Brain pericyte (primary cell): ENCODE measurements at places on chromosomes 4 and X.

GRCh38 chr4:82419451-82419850 lies 10.8 kb downstream of the HNRNPDL start:
- DNase-seq = no peak

DNA sequence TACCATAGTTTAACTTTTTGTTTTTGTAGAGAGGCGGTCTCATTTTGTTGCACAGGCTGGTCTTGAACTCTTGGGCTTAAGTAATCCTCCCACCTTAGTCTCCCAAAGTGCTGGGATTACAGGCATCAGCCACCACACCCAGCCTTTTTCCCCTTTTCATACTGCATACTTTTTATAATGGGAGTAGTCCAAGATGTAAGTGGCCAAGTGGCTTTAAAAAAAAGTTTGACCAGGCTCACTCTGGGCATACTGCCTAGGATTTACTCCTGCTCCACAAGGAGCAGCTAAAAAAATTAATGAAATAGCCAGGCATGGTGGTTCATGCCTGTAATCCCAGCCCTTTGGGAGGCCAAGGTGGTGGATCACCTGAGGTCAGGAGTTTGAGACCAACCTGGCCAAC lies 6.0 kb downstream of the GRSF1 start:
- DNase-seq = no peak

- DNase-seq = no peak
These were observed 1688.0 kb upstream of the AGA start for GRCh38 chr4:179130122-179130714.

DNA sequence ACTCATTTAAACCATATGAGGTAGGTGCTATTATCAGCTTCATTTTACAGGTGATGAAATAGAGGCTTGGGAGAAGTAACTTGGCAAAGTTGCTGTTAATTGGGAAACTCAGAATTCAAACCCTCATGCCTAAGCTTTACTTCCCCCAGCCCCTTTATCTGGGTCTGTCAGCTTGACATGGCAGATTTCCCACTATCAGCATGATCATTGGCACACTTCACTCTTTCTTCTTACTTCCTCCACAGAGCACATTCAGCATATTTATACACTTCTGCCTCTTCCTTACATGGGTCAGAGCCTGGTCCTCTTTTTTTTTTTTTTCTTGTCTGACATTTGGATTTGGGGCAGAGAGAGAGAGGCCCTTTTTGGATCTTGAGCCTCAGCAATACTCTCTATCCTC lies 56.5 kb upstream of the ARX start:
- DNase-seq = no peak

- no peak for DNase-seq
These were observed 38.9 kb downstream of the TRIML1 start for GRCh38 chr4:188177997-188178675.

DNA sequence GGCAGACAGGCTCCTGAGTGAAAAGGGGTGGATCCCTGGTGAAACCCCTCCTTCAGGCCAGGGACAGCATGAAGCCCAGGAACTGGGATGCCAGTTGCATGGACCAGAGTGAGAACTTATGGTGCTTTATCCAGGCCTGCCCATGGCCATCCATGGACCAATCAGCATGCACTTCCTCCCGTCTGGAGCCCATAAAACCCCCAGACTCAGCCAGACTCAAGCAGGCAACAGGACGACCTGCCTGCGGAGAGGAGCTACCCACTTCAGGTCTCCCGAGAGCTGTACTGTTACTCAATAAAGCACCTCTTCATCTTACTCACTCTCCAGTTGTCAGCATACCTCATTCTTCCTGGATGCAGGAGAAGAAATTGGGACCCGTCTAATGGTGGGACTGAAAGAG lies 42.9 kb downstream of the NALF2 start:
- no peak for DNase-seq

- DNase-seq = peak; percentile 6
These were observed 170.7 kb upstream of the ZCCHC13 start for GRCh38 chrX:74133156-74133796.

DNA sequence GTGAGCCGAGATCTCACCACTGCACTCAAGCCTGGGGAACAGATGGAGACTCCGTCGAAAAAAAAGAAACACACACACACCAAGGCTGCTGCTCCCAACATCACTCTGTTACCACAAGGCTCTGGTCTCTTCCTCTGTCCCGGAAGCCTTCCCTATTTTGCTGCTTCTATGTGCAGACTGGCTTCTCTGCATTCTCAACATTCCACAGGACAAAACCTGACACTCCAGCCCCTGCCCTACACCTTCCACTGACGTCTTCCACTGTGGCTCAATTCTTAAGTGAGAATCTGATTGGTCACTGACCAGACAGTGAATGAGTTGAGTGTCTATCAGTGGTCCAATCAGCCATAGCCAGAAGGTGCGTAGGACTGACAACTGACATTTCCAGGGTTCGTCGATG lies 5.9 kb downstream of the ODAPH start:
- no peak for DNase-seq

DNA sequence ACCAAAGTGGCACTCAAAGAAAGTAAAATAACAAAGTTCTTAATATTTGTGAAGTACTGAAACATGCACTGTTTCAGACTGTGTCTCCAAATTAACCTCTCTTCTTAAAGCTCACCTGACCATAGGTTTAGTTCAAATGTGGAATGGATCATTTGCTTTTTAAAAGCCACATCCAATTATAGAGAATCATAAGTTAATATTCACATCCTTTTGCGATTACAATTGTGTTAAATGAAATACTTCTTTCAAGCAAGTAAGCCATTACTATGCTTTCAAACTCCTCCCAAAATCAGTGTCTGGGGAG lies 95.3 kb upstream of the PTPN13 start:
- no peak for DNase-seq

DNA sequence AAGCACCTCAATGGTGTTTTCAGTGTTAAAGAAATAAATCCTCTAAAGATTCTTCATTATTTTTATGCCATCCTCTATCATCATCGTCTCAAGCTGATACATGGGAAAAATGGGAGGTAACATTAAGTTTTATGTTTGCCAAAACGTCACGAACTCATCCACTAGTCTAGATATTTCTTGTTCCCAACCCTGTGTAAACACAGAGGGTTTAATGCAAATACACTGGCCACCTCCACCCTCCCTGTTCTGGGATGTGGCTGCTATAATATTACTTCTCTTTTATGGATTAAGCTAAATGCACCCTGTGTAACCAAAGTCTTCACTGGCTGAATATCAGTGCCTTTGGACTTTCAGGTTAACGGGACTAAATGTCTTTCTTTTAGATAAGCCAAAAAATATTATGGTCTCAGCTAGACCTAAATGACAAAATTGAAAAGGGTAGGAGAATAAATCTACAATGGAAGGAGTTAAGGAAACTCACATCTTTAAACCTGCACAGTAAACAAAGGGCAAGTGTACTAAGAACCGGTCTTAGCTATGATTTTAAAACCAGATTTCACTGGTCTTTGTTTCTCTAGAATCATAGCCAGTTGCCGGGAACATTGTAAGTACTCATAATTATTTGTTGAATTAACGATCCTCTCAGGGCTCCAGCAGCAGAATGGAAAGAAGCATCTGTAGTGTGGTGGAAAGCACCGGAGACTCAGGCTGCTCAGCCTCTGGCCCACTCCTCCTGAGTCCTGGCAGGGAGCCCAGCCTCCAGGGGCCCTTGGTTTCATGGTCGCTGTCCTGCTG lies 103.5 kb upstream of the NOCT start:
- DNase-seq = no peak

GRCh38 chr4:98260047-98260578 lies 1.1 kb upstream of the RAP1GDS1 start:
- no peak for DNase-seq

GRCh38 chr4:2806390-2807355 lies 13.8 kb downstream of the SH3BP2 start:
- no peak for DNase-seq

DNA sequence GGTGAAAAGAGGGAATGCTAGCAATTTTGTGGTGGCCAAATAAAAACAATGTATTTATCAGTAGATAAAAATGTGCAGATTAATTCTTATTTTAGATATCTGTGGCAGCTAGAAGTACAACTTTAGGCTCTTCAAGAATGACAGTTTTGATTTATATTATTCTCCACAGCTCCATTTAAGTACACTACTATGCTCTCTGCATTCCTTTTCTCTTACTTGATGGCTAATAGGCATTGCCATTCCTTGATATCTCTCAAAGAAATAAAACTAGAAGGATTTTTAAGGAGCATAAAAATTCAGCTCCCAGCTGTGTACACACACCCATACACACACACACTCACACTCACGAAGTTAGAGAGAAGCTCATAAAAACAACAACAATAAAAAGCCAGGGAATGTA lies 59.4 kb upstream of the H2AZ1 start:
- no peak for DNase-seq

DNA sequence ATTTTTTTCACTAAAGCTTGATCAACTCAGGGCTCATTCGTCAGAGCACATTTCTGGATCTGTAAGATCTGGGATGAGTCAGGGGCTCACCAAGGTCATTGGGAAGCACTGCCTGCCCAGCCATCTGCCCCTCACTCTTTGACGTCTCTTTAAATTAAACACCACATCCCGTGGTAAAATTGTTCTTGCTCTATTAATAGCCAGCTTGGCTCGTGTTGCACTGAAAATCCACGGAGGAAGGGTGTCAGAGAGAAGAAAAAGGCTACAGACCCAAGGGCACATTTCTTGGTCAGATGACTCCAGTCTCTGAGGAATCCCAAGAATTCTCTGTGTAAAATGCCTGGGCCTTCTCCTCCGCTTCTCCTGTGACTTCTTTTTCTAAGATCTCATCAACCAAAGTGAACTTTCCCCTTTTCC lies 45.7 kb upstream of the GATB start:
- peak; percentile 5 for DNase-seq
